ENCODE measurements at places on chromosomes 16 and 17.

DNA sequence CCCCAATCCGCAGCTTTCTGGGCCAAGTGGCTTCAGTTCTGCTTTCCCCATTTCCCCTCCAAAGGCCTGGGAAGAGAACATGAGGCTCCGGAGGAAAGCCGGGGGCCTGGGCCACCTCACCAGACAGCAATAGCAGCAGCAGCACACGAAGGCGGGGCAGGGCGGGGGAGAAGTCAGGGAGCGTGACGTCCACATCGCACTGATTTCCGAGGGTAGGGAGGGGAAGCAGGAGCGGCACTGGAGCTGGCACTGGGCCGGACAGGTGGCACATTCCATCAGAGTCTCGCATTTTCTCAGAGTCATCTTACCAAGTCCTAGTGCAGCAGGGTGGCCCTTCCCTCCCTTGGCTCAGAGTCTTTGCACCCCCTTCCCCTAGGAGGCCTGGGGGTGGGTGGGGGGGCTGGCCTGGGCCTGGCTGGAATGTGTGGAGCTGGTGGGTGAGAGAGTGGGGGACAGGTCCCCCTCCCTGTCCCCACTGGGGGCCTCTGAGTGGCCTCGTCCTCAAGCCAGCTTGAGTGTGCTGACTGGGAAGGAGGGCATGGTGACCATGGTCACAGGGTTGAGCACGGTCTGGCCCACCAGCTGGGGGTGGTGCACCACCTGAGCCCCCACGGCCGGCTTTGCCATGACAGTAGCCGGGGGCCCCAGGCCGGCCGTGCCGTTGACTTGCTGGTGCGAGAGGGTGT lies 14.3 kb downstream of the MNT start:
- no peak for DNase-seq

GRCh38 chr16:11800382-11800718 lies 3.3 kb upstream of the ZC3H7A start:
- DNase-seq = no peak

DNA sequence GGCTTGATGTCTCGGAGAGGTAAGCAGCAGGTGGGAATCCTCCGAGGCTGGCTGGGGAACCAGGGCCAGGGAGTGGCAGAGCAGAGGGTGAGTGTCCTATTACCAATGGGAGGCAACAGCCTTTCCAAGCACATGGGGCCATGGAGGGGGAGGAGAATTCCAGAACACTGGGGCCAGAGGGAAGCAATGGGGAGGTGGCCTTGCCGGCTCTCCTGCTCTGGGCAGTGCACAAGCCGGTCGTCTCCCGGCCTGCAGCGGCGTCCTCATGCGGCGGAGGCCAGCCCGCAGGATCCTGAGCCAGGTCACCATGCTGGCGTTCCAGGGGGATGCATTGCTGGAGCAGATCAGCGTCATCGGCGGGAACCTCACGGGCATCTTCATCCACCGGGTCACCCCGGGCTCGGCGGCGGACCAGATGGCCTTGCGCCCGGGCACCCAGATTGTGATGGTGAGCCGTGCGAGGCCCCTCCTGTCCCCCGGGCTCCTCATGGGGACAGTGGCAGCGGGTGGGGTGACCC lies 21.9 kb downstream of the SGSH start:
- DNase-seq = no peak

DNA sequence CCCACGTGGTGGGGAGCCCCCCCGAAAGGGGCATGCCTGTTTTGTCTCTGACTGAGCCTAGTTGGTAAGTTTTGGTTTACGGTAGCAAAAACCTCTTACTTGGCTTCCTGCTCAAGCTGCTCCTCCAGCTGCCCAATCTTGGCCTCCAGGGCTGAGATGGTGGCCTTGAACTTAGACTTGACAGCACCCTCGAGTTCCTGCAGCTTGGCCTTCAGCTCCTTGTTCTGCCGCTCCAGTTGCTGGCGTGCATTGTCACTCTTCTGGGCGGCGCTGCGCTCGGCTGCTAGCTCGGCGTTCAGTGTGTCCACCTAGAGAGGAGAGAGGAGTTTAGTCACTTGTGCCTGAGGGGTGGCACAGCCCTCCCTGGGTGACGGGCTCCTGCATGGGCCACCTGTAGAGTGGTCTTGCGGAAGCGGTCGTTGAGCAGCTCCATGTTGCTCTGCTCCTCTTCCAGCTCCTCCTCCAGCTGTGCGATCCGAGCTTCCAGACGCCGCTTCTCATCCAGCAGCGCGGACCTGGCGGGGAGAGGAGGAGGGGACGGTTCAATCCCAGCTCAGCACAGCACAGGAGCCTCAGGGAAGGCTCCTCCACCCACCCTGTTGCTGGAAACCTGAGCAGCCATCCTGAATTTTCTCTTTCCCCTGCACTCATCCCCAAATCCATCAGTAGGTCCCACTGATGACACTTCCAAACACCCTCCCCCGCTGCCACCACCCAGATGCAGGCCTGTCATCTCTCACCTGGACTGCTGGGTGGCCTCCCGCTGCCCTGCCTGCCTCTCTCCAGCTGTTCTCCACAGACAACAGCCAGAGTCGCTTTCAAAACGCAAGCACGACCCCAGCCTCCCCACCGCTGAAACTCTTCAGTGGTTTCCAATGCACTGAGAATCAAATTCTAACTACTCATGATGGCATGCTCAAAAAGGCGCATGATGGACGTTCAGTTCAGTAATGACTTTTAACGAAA lies 44.6 kb downstream of the NDEL1 start:
- DNase-seq = no peak

- no peak for DNase-seq
Measured at GRCh38 chr17:15744885-15745284, 12.8 kb downstream of the TBC1D26 start.

DNA sequence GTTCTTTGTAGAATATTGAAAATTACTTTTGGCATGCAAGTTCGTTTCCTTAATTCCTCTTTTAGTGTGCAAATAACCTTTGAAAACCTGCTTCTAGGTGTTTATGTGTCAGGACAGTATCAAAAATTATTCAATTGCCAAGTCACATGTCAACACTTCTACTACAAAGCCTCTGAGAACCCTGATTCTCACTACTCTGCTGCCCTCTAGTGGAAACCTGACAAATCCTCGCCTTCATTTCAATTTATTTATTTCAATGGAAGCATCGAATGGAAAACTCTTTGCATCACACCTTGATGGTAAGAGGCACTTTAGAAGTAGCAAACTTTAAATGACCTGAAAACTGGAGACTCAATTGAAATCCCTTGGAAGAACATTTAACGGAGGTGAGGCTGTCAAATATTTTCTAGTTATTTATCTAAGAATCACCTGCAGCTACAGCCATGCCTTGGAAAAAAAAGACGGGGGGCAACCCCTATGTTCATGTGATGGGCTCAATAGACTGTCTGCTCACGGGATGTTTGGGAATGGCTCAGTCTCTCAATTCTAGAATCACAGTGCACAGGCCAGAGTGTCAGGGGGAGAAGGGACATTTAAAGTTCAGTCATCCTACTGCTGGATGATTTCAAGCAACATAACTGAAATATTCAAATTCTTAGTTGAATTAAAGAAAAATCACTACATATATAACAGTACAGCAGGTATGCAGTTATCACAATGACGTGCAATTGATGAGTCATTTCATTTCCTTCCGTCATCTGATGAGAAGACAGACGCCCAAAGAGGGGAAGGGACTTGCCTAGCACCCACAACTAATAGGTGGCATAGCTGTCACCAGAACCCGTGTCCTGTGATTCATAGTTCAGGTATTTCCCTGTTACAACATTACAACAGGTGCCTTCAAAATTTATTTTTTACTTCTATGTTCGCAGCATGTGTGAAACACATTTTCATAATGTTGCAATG lies 563.9 kb downstream of the TOX3 start:
- peak; percentile 56 for DNase-seq

GRCh38 chr16:13471036-13471435 lies 448.9 kb upstream of the ERCC4 start:
- DNase-seq = no peak

- no peak for DNase-seq
Measured at GRCh38 chr17:36972186-36972700, 23.5 kb downstream of the AATF start.

- DNase-seq = no peak
Measured at GRCh38 chr17:47275245-47275984, 21.8 kb downstream of the ITGB3 start.

GRCh38 chr17:3962217-3962964 lies 1.8 kb downstream of the ATP2A3 start:
- no peak for DNase-seq

GRCh38 chr17:81792675-81793615 lies 11.0 kb upstream of the GCGR start:
- DNase-seq = no peak

DNA sequence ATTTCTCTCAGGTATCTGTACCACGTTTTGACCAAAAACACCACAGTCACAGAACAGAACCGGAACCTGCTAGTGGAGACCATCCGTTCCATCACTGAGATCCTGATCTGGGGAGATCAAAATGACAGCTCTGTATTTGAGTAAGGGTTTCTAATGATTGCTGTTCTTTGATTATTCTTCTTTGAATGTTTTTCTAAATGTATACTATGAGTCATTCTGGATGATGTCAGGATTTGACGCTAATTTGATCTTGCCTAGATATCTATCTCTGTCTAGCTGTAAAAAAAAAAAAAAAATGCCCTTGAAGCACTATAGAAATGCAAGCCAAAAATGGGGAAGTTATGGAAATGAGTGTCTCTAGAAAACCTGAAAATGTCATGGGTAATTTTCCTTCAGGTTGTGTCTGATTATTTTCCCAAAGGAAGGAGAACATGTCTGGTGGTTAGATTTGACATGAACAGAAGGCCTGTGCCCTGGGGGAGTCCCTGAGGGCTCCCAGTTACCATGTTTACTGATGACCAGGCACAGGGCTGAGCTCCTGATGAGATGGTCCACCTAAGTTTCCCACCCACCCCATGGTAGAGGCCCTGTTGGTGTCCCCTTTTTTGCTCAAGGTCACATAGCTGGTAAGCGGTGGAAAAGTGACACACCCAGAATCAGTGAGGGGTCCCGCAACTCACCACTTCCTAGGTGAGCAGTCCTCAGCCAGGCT lies 13.6 kb downstream of the CLEC16A start:
- DNase-seq = no peak

GRCh38 chr16:10154389-10154788 lies 27.8 kb downstream of the GRIN2A start:
- DNase-seq = no peak
